Endodermal cell (in vitro differentiated cells): ENCODE measurements at places on chromosomes 3 and 15. TPM values are rescaled to one million over a fixed set of nuclear protein-coding genes. Genes with fewer than 3 reads are reported as not detected.

Gene SLC9C1
- total RNA-seq = 0.66 and 1.2 TPM in 2 replicates

DNA sequence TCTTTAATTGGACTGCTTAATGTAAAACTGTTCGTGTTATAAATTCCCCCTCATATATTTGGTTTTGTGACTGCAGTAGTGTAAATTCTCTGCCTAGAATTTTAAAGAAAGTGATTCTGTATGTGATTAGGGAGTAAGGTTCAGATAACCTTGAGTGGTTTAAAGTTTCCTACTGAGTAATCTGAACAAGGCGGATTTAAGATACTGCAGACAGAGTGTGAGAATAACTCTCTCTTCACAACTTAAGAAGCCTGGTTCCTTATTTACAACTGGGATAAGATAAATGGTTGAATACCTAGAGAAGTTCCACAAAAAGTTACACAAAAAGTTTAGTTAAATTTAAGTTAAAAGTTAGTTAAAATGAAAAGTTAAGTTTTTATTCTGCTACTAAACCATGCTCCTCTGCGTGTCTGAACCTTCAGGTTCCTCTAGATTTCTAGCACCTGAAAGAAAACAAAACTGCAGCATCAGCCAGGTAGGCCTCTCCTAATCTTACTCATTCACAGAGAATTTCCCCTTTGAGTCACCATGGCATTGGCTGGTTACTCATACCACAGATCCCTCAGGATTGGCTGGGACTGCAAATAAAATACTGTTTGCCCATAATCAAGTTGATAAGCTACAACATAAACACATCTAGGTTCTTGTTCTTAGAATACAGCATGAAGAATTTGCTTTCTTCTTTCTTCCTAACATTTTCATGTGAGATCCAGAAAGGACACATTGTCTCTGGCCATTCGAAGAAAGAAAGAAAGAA is at the start of gene ARL14:
ARL14 (plus strand) TSS at position 614 of the 757 bp plus-strand sequence. CDS start 187 bp downstream, outside the sequence.
- no peaks in the 10 kb centered on the region for H3K36me3 ChIP-seq
- peaks cover 4% of the 10 kb centered on the region for H3K4me1 ChIP-seq
- peaks cover 88% of the 10 kb centered on the region for H3K27me3 ChIP-seq
- peak within 1 kb of the TSS; percentile 30 for H3K4me3 ChIP-seq

DNA sequence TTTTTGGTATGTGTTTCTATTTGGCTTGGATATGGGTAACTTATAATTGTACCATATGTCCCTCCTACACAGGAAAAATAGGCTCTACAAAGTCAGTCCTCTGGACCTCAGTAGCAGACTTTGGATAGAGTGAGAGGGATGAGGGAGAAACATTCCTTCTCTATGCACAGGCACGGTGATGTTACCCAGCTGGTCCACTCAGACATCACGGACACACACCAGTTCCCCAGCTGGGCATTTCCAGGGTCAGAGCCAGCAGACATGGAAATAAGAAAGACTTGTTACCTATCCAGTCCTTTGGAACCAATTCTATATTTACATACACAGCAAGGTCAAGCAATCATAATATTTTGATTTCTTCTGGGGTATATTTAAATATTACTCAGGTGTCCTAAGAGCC is 433.1 kb upstream of the KCNMB2 start:
- H3K27me3 ChIP-seq = no peaks in the 10 kb centered on the region
- H3K4me1 ChIP-seq = no peaks in the 10 kb centered on the region
- DNase-seq = no peak
- H3K4me3 ChIP-seq = no peak overlapping the region
- H3K27ac ChIP-seq = no peak overlapping the region

GRCh38 chr3:53989946-53990345 is 98.3 kb upstream of the SELENOK start:
- no peaks in the 10 kb centered on the region for H3K36me3 ChIP-seq
- H3K4me1 ChIP-seq = no peaks in the 10 kb centered on the region
- no peak for DNase-seq

DNA sequence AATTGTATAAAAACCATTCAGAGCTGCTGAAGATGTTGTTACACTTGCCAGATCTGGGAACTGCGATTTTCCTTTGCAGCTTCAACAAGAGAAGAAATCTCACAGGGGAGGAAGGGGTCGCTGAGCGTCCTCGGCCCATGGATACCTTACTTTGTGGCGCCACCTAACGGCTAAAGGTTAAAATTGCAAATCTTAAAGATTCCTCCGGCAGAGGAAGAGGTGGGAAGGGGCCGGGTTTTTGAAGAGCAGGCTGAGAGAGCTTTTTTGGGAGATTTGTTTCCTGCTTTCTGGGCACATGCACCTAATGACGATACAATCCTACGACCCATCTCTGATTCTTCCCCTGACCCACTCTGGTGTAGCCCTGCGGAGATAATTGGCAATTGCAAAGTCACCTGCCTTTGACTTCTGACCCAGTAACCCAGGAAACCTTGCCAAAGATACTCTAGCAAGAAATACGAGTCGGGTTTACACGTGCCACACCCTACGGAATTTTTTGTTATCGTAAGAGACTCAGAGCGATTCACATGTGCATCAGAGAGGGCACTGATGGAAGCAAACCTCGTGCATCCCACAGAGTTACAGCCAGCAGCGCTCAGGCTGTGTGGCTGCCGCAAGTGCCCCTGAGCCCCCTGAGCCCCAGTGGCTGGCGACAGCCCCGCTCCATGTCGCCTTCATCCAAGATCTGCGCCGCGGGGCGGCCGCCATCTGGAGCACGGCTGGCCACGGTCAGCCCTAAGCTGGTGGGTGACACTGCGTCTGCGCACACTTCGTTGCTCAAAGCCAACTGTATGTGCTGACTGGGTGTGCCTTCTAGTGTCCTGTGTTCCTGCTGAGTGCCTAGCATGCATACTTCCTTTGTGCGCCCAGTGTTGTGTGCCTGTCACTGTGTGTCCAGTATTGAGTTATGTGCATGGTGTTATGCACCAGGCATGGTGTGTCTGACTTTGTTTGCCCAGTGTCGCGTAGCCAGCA is 55.2 kb upstream of the CHRNA7 start:
- H3K36me3 ChIP-seq = no peaks in the 10 kb centered on the region
- no peak overlapping the region for H3K4me3 ChIP-seq
- peaks cover 9% of the 10 kb centered on the region for H3K27me3 ChIP-seq
- no peaks in the 10 kb centered on the region for H3K4me1 ChIP-seq
- peak; percentile 87 for DNase-seq

DNA sequence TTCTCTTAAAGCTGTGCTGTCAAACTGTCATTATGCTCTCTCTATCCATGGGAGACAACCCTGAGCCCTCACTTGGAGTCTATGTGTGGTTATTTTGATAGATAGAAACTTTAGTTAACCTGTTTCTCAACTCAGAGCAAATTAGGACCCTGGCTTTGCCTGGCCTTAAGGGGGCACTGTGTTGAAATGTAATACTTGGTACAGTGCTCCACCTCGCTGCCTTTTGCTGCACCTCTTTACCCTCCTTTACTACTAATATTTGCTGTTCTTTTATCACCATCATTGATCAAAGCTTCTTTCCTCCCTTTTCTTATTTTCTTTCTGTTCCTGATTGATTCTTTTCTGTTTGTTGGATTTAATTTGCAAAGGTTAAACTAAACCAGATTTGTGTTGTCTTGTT is 34.3 kb downstream of the STT3B start:
- DNase-seq = peak; percentile 68
- H3K4me3 ChIP-seq = peak overlapping the region; percentile 20
- H3K27me3 ChIP-seq = no peaks in the 10 kb centered on the region
- H3K4me1 ChIP-seq = peaks cover 38% of the 10 kb centered on the region
- peaks cover 4% of the 10 kb centered on the region for H3K36me3 ChIP-seq
- no peak overlapping the region for H3K27ac ChIP-seq

DNA sequence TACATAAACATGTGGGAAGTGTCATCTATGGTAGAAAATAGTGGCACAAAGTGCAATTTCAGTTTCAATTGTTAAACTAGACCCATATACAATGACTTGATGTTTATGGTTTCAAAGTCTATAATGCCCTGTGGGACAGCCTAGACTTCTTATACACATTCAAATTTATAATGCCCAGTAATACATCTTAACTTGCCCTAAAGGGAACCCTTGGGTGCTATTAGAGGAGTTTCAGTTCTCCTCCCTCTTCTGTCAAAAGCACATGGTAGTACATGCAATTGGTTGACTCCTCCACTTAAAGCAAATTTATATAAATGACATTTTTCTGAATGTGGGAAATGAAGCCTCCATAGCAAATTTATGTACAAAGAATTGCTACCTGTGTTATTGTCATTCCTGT is 30.2 kb upstream of the OR5K4 start:
- no peaks in the 10 kb centered on the region for H3K27me3 ChIP-seq
- no peaks in the 10 kb centered on the region for H3K36me3 ChIP-seq
- H3K4me1 ChIP-seq = no peaks in the 10 kb centered on the region
- DNase-seq = no peak

Gene CCR9
- total RNA-seq = not detected in 3 replicates

Gene NANOGP8
- 1.5 to 12.3 TPM (median 2.1 TPM) in 3 replicates for total RNA-seq

Gene NLGN1
- total RNA-seq = 3.4 to 7.1 TPM (median 4.1 TPM) in 3 replicates

DNA sequence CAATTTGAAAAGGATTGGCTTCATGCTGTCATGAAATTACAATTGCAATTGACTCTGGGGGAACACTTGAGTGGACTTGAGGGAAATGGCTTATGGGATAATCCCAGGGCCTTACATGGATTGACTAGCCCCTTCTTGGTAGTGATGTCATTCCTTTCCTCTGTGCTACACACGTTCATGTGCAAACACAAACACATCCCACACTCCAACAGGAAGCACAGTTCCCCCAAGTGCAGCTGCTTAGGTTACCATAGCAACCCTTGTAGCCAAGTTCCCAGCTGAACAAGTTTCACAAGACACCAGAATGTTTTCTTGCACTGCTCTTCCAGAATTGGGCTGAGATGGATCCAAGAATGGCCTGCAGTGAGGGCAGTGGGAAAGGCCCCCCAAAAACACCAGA is 217.0 kb downstream of the ZNF621 start:
- H3K27ac ChIP-seq = no peak overlapping the region
- no peaks in the 10 kb centered on the region for H3K4me1 ChIP-seq
- H3K4me3 ChIP-seq = no peak overlapping the region

GRCh38 chr3:165225604-165226003 is 29.4 kb upstream of the SLITRK3 start:
- no peaks in the 10 kb centered on the region for H3K27me3 ChIP-seq
- H3K27ac ChIP-seq = no peak overlapping the region
- no peak for DNase-seq
- H3K36me3 ChIP-seq = no peaks in the 10 kb centered on the region

Gene CLDN18
- total RNA-seq = 0.15 to 0.75 TPM (median 0.27 TPM) in 3 replicates

GRCh38 chr15:34275154-34275553 is 50.3 kb downstream of the EMC4 start:
- no peaks in the 10 kb centered on the region for H3K36me3 ChIP-seq
- no peak for DNase-seq
- no peak overlapping the region for H3K27ac ChIP-seq

Gene ACY1
- 55.3 to 59.6 TPM (median 58.2 TPM) in 3 replicates for total RNA-seq

Gene ATP13A5
- 0.43 and 0.59 TPM in 2 replicates for total RNA-seq

DNA sequence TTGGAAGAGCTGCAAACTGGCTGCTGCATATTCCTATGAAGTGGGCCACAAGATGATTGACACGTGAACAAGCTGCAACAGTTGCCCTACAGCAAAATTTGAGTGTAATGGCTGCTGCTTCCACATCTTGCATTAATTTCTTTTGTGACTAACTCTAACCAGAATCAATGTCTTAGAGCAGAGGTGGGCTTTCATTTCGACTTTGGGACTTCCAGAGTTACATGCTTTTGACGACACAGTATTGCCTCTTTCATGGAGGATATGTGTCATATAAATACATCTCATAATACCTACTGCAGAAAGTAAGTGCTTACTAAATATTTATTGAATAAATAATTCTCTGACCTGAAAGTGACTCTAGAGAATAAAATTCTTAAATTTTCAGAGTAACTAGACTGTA is 340.7 kb upstream of the KCNH8 start:
- no peaks in the 10 kb centered on the region for H3K4me1 ChIP-seq
- H3K27me3 ChIP-seq = no peaks in the 10 kb centered on the region
- H3K36me3 ChIP-seq = no peaks in the 10 kb centered on the region

DNA sequence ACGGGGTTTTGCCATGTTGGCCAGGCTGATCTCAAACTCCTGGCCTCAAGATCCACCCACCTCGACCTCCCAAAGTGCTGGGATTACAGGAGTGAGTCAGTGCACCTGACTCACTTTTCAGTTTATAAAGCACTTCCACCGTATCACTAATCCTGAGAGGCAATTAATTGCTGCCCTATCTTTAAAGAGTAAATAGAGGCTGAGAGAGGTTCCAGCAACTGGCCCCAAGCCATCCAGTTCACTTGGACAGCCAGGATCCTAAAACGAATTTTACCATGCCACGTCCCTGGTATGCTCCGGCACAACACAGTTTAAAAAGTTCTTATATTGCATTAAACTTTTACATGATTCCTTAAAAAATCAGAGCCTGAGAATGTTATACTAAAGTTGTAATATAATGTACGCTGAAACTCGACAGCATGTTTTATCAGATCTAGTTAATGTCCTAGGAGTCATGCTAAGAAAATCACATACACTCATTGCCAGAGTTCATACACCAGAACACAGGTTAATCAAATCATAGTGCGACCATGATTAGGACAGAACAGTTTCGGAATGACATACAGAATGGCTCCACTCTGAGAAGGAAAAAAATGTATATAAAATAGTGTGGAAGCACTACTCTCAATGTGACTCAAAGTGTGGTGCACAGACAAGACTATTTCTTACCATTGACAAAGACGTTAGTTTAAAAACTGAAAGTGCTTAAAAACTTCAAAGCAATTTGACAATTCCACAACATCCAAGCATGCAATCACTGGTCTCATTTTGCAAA is 125.4 kb downstream of the ULK4 start:
- DNase-seq = no peak
- no peak overlapping the region for H3K27ac ChIP-seq
- H3K36me3 ChIP-seq = no peaks in the 10 kb centered on the region
- no peak overlapping the region for H3K4me3 ChIP-seq

Gene KIF7
- 19.6 and 22.9 TPM in 2 replicates for total RNA-seq

DNA sequence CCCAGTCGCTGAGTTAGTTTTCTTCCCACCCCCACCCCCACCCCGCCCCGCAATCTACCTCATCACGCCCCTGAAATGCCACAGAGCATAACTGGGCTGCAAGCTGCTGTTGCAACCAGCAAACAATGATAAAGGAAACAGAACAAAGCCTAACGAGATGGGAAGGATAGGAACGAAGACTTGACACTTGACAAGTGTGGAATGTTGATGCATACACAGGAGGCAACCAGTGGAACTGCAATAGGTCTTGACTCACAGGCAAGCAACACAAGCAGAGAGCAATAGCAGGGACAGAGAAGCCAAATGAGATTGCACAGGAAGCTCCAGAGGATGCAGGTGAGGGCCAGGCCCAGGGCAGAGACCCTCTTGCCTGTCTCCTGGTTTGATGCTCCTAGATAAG is 225.9 kb downstream of the IGSF11 start:
- no peak overlapping the region for H3K27ac ChIP-seq
- peaks cover 18% of the 10 kb centered on the region for H3K36me3 ChIP-seq
- no peaks in the 10 kb centered on the region for H3K27me3 ChIP-seq
- peak; percentile 68 for DNase-seq
- peak overlapping the region; percentile 85 for H3K4me3 ChIP-seq

GRCh38 chr15:85500060-85500708 is 119.8 kb downstream of the AKAP13 start:
- no peak overlapping the region for H3K27ac ChIP-seq
- H3K4me3 ChIP-seq = no peak overlapping the region
- peaks cover 38% of the 10 kb centered on the region for H3K4me1 ChIP-seq
- no peak for DNase-seq
- H3K27me3 ChIP-seq = no peaks in the 10 kb centered on the region
